Activated CD4-positive, CD25-positive, alpha-beta regulatory T cell treated with anti-CD3 and anti-CD28 coated beads, Interleukin-2, amount 50 U/mL, for 16 hours (primary cell): ENCODE measurements at places on chromosomes 2 and 18.

DNA sequence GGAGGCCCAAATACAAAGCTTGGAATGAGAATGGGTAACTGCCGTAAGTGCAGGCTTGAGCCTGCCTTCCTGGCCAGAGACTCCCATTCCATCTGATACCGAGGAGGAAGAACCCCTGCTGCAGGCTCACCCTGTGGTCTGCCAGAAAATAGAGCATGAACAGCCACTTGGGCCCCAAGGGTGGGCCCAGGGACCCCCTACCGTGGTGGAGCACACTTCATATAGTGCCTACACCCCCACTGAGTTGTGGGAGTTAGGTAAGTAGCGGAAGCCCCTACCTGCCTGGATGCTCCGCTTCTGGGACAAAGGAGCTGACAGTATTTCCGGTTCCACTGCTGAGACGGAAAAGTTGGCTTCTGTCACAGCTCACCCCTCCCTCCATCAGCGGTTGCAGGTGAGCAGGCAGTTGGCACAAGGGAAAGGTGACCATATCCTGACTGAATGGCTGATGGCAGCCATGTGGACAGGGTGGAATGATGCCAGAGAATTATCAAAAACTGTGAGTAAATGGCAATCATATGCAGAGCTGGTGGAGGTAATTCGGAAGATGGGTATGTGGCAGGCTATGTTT, 11.5 kb upstream of the C2orf42 start:
- DNase-seq, result no peak

DNA sequence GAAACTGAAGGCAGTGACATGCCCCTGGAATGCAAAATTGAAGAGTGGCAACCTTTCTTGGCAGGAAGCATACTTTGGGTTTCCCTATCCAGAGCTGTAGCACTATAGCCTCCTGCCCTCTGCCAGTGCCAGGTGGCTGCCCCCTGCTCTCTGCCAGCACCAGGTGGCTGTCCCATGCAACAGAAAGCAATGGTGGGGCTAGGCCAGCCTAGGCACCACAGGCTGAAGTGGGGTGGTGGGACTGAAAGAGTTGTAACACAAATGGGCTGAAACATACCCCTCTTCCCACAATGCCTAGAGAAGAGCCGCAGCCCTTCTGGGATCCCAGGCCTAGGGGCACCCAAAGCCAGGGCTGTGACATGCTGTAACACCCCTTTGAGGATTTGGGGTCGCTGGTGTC, 1739.3 kb upstream of the LRRTM1 start:
- no peak for DNase-seq

DNA sequence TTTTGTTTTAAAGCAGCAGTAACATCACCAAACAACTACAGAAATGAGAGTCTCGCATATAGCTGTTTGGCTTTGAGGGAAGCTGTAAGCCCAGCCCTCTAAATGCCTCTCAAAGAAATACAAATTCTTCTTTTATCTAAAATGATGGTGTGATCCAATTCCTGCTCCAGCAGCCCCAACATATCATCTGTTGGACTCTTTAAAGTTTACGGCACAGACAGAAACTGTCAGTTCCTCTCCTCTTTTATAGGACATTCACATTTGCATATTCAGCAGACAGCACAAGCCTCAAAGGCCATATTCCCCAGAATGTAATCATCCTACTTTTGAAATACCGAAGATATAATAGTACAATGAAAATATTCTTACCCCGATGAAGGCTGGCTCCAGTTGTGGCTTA, 216.9 kb upstream of the REV1 start:
- DNase-seq, result no peak

GRCh38 chr2:582792-583528, 94.2 kb downstream of the TMEM18 start:
- no peak for DNase-seq

- no peak for DNase-seq
Observed at GRCh38 chr2:182951948-182952663, 85.7 kb upstream of the FRZB start.

DNA sequence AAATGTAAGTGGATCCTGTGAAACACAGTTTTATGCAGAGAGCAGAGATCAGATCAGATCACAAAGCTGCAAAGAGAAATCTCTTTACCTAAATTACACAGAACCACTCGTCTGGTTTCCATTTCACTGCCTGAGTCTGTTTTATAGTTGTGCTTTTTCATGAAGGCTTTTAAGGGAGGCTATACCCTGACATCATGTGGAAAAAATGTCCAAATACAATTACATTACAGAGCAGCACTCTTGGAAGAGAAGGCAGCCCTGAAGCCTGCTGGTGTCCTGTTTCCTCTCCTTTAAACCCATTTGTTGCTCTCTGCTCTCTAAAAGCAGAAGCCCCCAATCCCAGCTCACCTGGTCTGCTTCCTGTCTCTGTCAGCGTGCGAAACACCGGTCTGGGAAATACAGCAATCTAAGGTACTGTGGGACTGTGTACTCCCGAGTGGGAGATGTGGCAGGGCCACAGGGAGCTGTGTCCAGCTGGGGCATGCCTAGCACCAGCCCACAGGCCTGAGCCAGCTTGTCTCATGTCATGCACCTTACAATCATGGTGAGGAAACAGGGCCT, 24.8 kb upstream of the ZFP36L2 start:
- DNase-seq, result no peak

DNA sequence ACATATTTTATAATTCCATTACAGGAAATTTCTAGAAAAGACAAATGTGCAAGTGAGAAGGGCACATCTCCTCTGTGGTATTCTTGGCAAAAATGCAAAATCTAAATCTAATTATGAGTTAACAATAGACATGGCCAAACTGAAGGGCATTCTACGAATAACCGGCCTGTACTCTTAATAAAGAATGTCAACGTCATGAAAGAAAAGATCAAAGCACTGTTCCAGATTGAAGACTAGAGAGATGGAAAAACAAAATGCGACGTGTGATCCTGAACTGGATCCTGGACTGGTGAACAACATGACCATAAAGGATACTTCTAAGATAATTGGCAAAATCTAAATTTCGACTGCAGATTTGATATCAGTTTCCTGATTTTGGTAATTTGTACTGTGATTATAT, 3.0 kb downstream of the CDKL4 start:
- no peak for DNase-seq

DNA sequence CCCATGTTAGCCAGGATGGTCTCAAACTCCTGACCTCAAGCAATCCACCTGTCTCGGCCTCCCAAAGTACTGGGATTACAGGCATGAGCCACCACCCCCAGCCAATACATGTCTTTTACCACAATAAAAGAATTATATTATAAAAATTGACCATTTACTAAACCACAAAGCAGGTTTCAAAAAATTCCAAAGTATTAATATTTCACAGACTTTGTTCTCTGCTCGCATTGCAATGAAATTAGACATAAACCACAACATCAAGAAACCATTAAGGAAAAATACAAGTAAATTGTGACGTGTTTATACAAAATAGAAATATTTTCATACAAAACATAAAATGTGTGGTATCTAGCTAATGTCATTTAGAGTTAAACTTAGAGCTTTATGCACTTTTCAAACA, 13.4 kb upstream of the MAPRE3 start:
- DNase-seq, result no peak

GRCh38 chr2:30233271-30234009, 2.1 kb downstream of the LBH start:
- no peak for DNase-seq

DNA sequence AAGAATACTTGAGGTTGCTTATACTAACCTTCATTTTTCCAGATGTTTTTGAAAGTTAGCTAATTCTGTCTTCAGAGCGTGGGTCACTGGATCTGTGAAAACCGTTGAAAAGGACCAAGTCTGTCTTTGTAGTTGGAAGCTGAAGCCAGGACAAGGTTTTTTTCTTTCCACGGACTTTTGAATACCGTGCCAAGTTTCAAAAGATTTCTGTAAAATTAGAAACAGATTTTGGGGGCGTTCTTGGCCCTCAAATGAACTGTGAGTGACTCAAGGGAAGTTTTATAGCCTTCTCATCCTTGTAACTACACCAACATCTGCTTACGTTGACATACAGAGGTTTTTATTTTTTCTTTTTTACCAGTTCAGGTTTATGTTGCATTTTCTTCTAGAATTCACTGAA, at the start of gene FAP:
Gene FAP, minus strand, starts transcription at position 152 of the 400 bp plus-strand sequence. Its CDS starts 118 bp downstream, at position 34.
- DNase-seq, result no peak

- no peak for DNase-seq
Observed at GRCh38 chr2:220502539-220502938, 875.1 kb downstream of the SLC4A3 start.

GRCh38 chr2:237833546-237833945, 25.9 kb upstream of the RAMP1 start:
- no peak for DNase-seq

DNA sequence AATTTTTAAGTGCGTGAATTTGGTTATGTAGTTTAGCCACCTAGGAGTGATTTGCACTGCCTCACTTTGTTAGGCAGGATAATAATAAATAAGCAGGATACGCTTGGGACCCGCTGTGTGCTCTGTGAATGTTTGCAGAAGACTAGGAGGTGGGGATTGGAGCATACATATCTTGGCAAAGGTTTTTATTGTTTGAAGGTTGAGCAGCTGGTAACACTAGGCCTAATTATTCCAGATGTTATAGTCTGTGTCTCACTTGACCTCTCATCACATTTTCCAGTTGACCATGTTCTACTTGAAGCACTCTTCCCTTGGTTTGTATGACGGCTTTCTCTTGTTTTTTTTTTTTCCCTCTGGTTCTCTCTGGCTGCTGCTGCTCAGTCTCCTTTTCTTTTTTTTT, 42.7 kb downstream of the FHOD3 start:
- no peak for DNase-seq

DNA sequence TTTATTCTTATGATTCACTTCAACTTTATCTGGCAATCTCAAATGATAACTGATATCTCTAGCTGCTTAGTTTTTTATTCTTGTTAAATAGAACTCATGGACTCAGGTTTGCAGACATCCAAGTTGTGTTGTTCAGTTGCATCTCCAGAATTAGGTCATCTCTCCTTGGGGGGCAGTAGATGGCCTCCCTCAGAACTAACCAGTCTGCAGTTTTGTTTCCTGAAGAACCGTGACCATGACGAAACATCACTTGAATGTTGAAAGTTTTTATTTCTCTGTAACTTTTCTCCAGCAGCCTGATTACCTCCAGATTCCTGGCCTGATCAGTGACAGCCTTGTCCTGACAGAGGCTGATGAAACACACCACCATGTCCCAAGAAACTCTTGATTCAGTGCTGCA, 321.5 kb downstream of the GALNT13 start:
- DNase-seq, result no peak

DNA sequence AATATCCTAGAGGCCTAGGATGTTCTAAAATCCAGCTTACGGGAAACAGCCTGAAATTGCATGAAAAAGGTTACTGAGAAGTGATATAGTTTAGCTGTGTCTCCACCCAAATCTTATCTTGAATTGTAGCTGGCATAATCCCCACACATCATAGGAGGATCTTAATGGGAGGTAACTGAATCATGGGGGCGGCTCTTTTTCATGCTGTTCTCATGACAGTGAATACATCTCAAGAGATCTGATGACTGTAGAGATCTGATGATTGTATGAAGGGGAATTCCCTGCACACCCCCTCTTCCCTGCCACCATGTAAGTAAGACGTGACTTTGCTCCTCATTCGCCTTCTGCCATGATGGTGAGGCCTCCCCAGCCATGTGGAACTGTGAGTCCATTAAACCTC, 385.6 kb upstream of the ID2 start:
- DNase-seq, result no peak

- DNase-seq, result no peak
Observed at GRCh38 chr2:178397002-178397605, 53.9 kb downstream of the PRKRA start.

- no peak for DNase-seq
Observed at GRCh38 chr2:86202336-86202692, 3.1 kb downstream of the MRPL35 start.
